ENCODE measurements at places on chromosomes 6 and 20.
A peak's percentile ranks its signal among the peaks of the same experiment; 100 is the strongest.

- DNase-seq, result no peak
Measured at GRCh38 chr20:37309936-37310590, 20.6 kb downstream of the MANBAL start.

DNA sequence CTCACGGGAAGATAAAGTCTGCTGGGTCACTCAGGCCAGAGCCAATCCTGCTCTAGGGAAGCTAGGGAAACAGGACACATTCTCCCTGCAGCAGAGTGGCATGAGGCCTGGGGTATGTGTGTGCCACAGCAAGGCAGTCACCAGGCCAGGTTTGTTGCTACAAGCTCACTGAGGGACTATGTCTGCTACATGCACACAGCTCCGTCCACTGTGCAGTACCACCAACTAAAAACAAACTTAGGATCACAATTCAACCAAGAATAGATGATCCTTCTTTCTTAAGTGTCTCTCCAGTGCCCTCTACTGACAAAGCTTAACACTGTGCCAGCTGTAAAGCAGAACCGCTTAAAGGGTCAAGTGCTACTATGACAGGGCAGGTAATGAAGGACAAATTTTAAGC lies 192.5 kb downstream of the PTPRK start:
- DNase-seq, result no peak

DNA sequence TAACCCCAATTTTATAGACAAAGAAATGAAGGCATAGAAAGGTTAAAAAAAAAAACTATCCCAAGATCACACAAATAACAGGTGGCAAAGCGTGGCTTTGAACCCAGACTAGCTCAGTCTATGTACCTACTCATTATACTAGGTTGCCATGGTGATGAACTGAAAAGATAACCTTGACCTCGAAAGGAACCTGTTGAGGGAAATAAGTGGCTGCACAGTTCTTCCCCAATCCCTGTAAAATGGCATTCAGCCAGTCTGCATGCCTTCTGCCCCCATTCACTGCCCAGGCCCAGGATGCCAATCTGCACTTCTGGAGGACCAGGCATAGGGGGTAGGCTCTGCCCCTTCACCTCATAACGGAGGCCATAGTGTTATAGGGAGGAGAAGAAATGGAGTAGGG lies 295.2 kb downstream of the PTPRT start:
- DNase-seq, result no peak

DNA sequence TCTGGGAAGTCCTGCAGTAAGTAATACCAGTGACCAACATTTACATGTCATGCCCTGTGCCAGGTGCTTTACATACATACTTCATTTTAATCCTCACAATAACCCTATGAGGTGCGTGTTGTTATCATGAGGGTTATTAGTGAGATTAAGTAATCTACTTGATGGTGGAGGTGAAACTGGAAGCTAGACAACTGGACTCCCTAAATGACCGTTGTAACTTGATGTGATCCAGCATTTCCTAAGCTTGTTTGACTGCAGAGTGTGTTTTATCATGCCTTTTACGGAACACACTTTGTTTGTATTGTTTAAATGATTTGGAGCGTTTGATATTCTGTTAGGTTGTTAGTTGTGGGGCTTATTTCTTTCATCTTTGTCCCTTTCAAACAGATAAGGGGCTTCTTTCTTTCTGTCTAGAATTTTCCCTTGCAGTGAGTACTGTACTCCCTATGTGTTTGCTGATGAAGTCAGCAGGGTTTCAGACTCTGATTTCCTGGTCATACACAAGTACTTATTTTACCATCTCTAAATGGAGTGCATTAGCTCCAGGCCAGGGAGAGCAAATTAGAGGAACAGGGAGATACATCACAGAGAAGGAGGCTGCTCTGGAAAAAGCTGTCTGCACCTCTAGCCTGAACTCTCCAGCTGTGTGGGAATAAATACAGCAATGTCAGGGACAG lies 29.7 kb downstream of the CHMP4B start:
- DNase-seq, result no peak

- DNase-seq, result no peak
Measured at GRCh38 chr6:14834851-14835530, 410.9 kb upstream of the JARID2 start.

DNA sequence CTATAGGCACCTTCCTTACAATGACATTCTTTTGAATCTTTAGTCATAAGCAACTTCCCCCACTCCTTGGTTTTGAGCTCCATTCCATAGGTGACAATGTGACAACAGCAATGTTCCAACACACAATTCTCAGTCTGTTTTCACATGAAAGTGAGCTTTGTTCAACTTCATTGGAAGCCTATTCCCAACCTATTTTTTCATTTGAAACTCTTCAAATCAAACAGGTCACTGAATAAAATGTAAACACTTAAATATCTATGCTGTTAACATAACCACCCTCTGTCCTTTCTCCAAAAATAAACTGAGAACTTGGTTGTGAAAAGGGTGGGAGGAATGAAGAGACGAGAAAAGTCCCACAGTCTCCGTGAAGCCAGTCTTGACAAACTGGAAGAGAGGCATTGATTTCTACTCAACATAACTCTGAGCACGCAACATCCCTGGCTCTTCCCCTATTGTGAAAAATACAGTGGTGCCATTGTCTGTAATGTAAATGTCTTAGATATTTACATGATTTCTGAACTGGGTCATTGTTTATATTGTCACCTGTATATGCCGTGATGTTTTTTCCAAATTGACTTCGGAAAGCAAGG lies 343.1 kb downstream of the TFAP2A start:
- DNase-seq, result no peak

GRCh38 chr6:134467620-134468019 lies 149.7 kb upstream of the SGK1 start:
- DNase-seq, result no peak

DNA sequence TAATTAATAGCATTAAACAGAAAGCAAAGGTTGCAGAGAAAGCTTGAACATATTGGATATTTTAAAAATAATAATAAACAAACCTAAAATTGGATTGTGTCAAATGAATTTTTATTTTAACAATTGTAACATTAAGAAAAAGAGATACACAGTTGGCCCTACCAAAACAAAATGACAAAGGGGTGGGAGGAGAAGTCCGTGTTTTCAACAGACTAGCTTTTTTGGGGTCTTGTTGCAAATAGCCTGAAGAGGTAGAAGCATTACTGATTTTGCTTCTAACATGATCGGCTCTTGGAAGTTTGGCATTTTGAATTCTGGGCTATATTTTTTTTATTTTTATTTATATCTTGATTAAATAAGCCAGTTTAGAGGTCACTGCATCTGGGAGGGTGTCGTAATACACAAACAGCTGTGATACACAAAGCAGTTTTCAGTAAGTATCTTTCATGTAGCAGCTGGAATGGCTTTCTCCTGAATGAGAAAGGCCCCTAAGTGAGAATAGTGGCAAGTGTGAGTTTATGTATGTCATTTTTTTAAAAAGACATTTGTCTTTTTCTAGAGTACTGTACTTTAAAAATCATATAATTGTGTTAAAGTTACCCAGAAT lies 85.5 kb upstream of the ZNF217 start:
- DNase-seq, result no peak

GRCh38 chr6:111666847-111667246 lies 61.2 kb upstream of the TRAF3IP2 start:
- no peak for DNase-seq

DNA sequence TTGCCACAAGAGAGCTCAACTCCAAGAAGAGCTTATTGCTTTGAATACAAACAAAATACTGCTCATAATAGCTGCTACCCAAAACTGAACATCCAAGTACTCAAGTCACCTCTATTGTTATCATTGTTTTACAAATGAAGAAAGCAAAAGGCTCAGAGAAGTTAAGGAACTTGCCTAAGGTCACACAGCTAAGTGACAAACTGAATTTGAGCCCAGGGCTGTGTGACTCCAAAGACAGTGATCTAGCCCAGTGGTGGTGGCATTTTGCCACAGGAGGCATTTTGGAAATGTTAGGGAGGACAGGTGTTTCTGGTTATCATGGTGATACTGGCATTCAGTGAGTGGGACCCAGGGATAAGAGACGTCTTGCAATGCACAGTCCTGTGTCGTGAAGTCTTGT lies 79.5 kb downstream of the KCNB1 start:
- no peak for DNase-seq

DNA sequence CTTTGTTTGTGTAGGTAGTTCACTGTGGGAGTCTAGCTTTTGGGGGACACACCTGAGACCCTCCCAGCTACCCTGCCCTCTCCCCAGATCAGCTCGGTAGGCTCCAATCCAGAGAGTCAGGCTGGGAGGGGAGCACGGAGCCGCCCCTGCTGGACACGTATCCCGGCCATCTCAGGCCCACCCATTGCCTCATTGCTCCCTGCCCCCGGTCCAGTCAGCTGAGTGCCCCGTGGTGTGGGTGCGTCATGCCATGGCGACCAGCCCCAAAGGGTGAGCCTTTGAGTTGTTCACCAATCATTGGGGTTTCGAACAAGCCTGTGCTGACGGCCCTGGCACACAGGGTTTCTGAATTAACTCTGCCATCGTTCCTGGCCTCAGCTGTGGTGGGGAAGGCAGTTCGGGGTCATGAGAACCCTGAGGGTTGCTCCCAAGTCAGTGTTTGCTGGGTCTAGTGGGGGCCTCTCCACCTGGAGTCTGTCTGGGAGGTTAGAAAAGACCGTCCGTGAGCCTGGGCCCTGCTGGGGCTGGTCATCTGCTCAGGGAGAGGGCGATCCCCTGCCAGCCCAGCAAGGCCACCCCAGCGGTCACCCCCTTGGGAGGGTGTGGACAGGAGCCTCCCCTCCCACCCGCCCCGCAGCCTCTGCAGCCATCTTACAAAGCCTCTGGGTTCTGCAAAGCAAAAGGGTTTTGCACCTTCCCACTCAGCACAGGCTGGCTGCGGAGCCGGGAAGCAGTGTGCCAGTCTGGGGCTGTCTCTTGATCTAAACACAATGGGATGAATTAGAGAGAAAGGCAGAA lies 34.5 kb downstream of the NTSR1 start:
- peak; percentile 11 for DNase-seq

GRCh38 chr20:41000628-41001027 lies 28.0 kb upstream of the TOP1 start:
- DNase-seq, result no peak

DNA sequence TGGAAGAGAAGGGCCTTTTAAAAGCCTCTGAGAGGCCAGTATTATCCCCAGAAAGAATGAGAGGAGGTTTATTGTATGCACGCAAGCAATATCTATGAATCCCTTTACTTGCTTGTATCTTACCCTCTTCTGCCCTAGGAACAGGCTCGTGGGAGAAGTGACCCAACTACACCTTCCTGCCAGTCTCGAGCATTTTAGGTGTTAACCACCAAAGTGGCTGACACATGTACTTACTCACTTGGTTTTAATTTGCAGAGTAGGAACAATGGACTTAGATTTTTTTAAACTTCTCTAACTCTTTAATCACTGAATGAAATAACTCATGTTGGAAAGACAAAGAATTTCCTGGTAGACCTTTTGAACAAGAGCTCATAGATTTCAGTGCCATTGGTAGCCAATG lies 296.9 kb downstream of the PLCB1 start:
- DNase-seq, result no peak

GRCh38 chr6:84284428-84285049 lies 57.1 kb upstream of the CEP162 start:
- no peak for DNase-seq

GRCh38 chr6:133568970-133569889 lies 319.7 kb upstream of the TCF21 start:
- DNase-seq, result no peak

Data from T-helper 1 cell (primary cell).